NCI-H774 (cell line): ENCODE measurements at places on chromosomes 6 and 20.

GRCh38 chr6:162014069-162014811 is 713.3 kb downstream of the PRKN start:
- no peak for DNase-seq

- no peak for DNase-seq
Observed at GRCh38 chr6:149249370-149250357, 67.8 kb upstream of the TAB2 start.

- no peak for DNase-seq
Observed at GRCh38 chr6:19312241-19312978, 524.8 kb upstream of the ID4 start.

GRCh38 chr6:1639430-1639829 is 29.7 kb downstream of the FOXC1 start:
- DNase-seq: no peak

- DNase-seq: no peak
Observed at GRCh38 chr20:1945134-1945618, 48.7 kb downstream of the PDYN start.

- no peak for DNase-seq
Observed at GRCh38 chr6:18183766-18184165, 28.5 kb downstream of the KDM1B start.
